ENCODE measurements at places on chromosomes 5 and 9.

GRCh38 chr5:122263352-122264030 is 48.5 kb upstream of the SNCAIP start:
- no peak for DNase-seq

DNA sequence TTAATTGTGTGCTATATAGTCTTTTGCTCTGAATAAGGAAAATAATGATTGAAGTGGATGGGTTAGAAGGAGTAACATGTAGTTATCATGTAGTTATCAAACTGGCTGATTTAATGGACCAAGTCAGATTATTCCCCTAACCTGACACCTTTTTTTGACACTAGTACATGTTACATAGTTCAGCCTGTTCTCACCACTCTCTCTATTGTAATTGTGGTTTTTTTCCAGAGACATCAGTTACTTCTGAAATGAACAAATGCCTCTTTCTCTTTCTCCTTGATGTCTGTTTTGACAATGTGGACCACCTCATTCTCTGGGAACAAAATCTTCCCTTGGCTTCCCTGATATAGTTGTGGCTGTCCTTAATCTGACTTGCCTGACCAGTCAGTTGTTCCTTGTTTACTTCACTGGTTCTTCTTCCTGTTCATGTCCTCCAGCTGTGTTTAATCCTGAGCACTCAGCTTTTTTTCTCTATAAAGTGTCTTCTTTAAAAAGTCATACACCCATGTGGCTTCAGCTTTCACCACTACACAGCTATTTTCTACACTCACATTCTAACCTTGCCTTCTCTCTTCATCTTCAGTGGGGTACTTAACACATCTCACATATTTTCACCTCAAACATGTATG is 243.4 kb downstream of the ARRDC3 start:
- no peak for DNase-seq

GRCh38 chr9:20224756-20225155 is 397.5 kb downstream of the MLLT3 start:
- DNase-seq: no peak

GRCh38 chr5:64872044-64872443 is 103.3 kb downstream of the CWC27 start:
- no peak for DNase-seq

DNA sequence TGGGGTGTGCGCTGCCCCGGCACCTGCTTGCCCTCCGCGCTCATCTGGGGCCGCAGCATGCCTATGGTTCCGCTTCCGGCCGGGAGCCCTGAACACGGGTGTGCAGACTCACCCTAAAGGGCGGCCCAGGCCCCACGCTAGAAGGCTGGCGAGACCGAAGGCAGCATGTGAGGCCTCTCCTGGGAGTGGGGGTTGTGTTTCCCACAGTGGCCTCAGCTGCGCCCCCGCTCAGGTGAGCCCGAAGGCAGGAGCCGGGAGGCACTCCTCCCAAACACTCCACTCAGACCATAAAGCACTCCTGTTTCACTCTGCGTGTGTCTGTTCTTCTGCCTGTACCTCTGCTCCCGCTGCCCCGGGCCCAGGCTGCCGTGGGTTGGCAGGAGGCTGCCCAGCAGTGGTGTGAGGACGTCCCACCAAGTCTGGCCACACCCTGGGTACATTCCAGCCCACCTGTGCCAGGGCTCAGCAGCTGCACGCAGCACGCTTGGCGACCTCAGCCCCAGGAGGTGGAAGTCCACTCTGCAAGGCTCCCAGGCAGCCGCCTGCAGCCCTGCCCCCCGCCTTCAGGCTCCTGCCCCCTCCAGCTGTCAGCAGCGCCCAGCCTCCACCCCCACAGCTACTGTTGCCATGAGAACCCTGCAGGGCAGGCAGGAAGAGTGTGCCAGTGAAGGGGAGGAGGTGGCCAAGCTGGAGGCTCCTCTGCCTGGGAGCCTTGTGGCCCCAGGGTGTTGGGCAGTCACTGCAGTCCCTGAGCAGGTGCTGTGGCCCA is 1.2 kb upstream of the AJM1 start:
- DNase-seq: no peak

- no peak for DNase-seq
These were observed 36.8 kb downstream of the UGT3A2 start for GRCh38 chr5:36029914-36030313.

GRCh38 chr5:10563110-10563944 is 543 bp upstream of the ANKRD33B start:
- DNase-seq: peak; percentile 83

DNA sequence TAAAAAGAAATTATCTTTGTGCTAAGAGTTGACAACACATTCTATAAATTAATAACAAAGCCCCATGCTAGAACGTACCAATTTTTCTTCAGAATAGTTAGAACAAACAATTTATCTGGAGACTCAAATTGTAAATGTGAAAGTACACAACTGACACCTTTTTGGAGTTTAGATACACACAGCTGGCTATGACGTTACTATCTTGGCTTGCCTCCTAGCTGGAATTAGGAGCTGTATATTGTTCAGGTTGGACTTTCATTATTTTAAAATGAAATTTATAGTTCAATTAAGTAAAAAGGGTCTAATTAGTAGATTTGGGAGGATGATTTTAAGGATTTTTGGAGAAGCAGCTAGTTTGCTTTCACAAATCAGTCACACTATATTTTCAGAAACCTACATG is 393.9 kb upstream of the RIOK2 start:
- DNase-seq: no peak

DNA sequence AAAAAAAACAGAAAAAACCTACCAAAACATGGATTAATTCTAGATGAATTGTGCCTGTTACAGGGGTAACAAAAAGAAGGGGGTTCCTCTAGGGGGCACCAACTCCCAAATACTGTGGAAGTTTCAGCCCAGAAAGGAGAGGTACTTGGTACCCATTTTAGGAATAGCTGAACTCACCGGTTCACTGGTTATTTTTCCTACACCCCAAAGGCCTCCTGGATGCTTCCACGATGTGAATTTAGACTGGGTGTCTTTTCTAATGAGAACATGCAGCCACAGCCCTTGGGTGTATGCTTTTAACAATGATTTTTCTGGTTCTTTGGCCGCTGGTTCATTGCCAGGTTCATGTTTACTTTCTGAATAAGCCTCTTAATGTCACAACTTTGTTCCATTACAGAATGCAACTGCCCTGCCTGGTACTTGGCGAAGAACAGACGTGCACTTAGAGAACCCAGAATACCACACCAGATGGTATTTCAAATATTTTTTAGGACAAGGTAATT is 46.7 kb downstream of the GARNL3 start:
- DNase-seq: no peak

GRCh38 chr9:116990592-116990991 is 303.5 kb downstream of the TRIM32 start:
- DNase-seq: no peak

- no peak for DNase-seq
These were observed 262.1 kb upstream of the KLF4 start for GRCh38 chr9:107751567-107752210.

- DNase-seq: no peak
These were observed 228.2 kb upstream of the TYRP1 start for GRCh38 chr9:12464910-12465512.

GRCh38 chr9:120043448-120043847 is 536.5 kb downstream of the CDK5RAP2 start:
- DNase-seq: no peak

DNA sequence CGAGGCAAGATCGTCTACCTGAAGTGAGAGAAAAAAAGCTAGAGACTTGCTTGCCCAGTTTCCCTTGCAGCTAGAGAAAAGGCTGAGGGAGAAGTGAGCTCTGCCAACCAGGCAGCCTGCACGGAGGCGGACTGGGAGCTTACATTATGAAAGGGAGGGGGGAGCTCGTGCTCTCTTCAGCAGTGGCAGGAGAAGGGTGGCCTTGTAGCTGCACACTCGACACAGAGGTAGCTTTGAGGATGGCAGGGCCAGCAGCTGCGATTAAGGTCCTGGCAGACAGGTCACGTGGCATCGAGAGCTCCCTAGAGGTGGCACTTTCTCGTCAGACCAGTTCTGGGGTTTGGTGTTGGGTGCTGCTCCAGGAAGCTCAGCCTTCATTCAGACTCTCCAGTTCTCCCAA is 26.7 kb downstream of the APBA1 start:
- DNase-seq: no peak

DNA sequence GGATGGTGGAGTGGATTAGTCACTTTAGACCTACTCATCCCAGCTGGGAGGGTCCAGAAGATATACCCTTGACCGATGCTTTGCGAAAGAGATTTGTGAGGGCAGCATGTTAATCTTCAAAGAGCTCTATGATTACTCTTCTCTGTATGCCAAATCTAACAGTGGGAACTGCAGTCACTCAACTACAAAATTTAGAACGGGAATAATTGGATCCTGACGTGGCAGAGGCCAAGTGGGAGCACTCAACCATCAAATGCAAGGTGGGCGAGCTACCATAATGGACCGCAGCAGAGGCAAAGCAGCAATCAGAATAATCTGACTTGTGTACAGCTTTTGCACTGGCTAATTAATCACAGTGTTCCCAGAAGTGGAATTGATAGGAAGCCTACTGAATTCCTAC is 20.4 kb downstream of the NSA2 start:
- no peak for DNase-seq

DNA sequence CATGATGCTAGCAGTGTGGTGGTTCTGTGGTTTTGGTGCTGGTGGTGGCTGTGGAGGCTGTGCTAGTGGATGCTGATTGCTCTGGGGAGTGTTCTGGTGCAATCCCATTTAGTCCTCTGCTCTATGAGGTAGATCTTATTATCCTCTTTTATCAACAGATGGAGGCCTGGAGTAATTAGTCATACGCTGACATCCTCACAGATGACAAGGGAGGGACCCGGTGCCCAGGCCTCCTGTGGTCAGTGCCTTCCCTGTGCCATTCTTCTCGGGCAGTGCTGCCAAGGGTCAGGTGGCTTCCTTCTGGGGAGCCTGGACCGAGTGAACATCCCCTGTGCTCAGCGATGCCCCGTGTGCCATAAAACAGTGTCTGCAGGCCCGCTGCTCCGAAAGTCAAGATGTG is 74.5 kb downstream of the COL5A1 start:
- DNase-seq: no peak

DNA sequence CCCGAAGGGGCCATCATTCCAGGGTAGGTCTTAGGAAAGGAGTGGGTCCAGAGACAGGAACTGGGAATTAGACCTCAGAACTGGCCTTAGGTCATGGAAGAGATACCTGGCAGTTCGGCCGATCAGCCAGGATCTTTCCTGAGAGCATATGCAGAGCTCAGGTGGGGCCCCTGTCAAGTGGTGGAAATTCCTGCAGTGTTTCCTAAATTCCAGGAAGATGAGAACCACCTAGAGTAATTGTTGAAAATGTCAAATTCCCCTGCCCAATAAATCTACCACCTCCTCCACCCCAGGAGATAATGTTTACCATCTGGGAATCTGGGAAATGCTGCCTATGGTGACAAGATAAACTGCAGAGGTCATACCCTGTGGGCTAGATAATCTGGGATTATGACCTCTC is 14.6 kb downstream of the TMEM171 start:
- DNase-seq: no peak

- DNase-seq: no peak
These were observed 208.4 kb downstream of the PDE4D start for GRCh38 chr5:59685191-59685530.

DNA sequence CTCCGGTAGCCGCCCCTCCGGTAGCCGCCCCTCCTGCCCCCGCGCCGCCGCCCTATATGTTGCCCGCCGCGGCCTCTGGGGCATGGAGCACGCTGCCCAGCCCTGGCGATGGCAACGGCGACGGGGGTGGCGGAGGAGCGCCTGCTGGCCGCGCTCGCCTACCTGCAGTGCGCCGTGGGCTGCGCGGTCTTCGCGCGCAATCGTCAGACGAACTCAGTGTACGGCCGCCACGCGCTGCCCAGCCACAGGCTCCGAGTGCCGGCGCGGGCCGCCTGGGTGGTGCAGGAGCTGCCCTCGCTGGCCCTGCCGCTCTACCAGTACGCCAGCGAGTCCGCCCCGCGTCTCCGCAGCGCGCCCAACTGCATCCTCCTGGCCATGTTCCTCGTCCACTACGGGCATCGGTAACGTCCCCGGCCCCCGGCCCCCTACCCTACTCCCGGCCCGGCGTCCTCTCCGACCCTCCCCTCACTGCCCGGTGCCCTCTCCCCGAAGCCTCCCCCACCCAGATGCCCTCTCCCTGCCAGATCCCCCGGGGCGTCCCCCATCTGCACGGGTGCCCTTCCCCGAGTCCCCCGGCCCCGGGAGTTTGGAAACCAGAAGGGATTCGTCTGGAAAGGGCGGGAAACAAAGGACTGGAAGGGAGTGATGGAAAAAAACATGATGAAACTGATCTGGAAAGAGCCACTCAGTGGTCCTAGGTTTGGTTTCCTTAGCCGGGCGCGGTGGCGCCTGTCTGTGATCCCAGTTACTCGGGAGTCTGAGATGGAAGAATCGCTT is 417 bp downstream of the SRD5A1 start:
- no peak for DNase-seq

- DNase-seq: no peak
These were observed 76.9 kb upstream of the IFNK start for GRCh38 chr9:27447031-27447683.

DNA sequence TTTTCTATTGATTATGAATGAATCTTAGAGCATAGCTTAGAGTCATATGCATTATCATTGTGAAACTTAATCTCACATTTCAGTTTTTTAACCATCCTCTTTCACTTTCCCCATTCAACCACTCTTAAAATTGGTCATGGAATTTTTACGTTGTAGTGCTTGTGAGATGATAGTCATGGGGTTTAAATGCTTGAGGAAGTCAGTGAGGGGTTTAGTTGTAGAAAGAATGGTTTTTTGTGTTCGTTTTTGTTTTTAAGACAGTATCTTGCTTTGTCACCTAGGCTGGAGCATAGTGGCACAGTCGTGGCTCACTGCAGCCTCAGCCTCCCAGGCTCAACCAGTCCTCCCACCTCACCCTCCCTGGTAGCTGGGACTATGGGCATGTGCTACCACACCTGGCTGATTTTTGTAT is 19.6 kb downstream of the UGCG start:
- DNase-seq: peak; percentile 35

DNA sequence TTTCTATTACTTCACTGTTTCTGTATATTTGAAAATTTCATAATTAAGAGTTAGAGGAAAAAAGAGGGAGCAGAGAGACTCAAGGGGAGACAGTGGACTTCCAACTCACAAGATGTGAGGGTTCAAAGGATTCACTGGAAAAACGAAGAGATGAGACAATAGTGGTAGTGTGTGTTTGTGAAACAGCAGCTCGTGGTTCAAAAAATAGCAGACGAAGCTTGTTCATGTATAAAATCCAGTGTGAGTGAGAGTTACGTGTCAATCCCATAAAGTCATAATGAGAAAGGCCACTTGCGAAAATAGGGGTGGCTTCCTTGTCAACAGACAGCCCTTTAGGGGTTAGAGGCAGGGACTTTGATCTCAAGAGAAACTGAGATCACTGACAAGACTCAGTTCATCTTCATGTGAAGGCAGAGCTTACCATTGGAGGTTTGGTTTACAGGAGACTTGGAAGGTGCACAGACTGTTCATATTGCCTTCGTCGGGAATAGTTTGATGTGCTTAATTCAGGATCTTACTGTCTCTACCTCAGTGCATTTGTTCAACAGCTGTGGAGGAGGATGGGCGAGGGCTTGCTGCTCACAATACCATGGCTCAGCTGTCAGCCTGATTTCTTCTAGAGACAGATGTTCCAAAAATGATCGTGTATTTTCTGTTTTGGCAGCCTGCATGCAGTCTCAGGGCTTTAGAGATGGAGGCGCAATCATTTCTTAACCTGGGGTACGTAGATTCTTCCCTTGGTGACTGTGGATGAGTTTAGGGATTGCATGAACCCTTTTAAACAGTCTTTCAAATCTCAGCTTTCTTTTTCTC is 105.7 kb upstream of the KLF9 start:
- no peak for DNase-seq

GRCh38 chr5:129820-130219 is 37.9 kb downstream of the PLEKHG4B start:
- no peak for DNase-seq
